ENCODE measurements at places on chromosomes 12 and 14. TPM values are rescaled to one million over a fixed set of nuclear protein-coding genes. Genes with fewer than 3 reads are reported as not detected.

PIANP gene
- total RNA-seq: 0.08 TPM

DNA sequence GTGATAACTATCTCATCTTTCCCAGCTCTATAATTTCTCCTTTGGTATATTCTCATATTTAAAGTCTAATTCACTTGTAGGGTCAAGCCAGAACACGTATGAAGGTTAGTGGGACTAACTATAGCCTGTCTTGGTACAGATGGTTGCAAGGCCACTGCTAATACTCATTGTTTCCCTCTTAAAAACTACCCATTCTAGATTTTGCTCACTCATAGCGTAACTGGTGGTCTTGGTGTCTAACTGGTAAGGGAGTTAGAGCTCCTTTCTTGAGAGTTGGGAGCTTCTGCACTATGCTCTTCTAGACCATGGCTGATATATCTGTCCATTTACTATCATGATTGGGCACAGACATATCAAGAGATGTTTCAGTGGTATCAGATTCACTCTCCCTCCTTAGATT, 8.8 kb downstream of the MGP start:
- no peak for DNase-seq

GRCh38 chr12:20505056-20505455, 136.7 kb downstream of the PDE3A start:
- no peak for DNase-seq

DNA sequence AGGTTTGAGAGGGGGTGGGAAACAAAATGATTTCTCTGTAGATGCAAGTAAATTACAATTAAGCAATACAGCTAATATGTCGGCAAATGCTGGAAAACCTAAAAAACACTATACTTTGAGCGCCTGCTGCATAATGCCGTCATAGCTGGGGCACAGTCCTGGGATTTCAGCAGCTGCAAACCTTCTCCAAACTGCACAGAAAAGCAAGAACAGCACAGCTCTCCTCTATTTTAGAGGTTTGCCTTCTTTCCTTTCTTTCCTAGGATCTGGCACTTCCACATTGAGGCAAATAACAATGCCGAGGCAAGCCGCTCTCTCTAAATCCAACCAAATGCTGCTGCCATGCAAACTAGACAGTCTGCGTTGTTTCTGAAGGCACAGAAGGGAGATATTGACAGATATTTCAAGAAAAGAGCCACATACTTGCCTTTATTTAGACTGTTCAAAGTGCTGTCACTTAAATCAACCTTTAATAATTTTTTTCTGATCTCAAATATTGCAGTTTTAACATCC, 287.1 kb upstream of the G2E3 start:
- DNase-seq: no peak

GRCh38 chr12:75350413-75350812, 15.9 kb downstream of the GLIPR1L1 start:
- no peak for DNase-seq

DNA sequence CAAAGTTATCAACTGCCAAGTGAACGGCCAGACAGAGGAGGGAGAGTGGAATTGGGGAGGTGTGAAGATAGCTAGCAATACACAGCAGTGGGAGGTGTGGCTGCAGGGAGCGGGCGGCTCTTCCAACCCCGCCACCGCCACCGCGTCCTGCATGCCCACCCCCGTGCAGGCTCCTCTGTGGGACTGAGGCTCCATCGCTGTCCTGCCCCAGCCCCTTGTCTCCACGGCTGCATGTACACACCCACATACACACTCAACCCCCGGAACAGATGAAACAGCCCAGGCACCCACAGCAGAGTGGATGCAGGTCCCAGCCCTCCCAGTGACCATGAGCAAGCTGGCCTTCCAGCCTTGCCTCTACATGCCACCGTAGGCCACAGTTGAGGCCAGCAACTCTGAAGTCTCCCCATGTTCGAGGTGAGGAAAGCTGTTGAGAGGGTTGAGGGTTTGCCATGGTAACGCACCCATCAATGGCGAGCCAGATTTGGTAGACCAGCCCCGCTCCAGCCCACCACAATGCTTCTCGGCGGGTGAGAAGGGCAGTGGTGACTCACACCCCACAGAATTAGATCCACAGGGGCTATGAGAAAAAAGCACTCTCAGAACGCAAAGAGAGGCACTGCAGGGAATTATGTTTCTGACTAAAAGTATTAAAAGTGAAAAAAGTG, 39.3 kb downstream of the PITPNM2 start:
- no peak for DNase-seq

AICDA gene
- total RNA-seq: not detected

- DNase-seq: no peak
Observed at GRCh38 chr12:98595243-98595988, 1.9 kb downstream of the SLC25A3 start.

- DNase-seq: no peak
Observed at GRCh38 chr12:71587012-71587411, 76.6 kb downstream of the ZFC3H1 start.

PLEKHG7 gene
- total RNA-seq: not detected

- no peak for DNase-seq
Observed at GRCh38 chr14:93643127-93643526, 145.2 kb downstream of the PRIMA1 start.

DNA sequence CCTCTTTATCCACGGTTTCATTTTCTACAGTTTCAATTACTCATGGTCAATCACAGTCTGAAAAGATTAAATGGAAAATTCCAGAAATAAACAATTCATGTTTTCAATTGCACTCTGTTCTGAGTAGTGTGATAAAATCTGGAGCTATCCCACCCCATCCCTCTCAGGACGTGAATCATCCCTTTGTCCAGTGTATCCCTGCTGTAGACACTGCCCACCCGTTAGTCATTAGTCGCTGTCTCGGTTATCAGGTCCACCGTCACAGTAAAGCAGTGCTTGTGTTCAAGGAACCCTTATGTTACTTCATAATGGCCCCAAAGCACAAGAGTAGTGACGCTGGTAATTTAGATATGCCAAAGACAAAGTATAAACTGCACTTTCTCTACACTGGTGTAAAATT, 141.0 kb upstream of the LMNTD1 start:
- no peak for DNase-seq

AKAP6 gene
- total RNA-seq: 0.21 TPM

DNA sequence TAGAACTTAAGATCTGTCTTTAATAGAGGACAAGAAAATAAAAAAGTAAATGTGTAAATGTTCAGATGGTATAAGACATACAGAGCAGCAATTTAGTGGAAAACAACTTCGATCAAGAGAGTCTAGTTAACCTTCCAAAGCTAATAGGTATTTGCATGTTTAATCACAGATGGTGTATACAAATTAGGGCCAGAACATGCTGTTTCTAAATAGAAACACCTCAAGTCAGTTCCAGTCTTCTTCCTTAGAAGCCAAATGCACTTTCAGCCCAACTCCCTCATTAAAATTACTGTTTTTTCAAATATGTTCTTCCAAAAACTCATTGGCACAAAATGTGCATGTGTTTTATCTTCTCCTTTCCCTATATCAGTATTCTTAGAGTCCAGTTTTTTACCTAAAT, 604.4 kb downstream of the SLC6A15 start:
- DNase-seq: no peak

DNA sequence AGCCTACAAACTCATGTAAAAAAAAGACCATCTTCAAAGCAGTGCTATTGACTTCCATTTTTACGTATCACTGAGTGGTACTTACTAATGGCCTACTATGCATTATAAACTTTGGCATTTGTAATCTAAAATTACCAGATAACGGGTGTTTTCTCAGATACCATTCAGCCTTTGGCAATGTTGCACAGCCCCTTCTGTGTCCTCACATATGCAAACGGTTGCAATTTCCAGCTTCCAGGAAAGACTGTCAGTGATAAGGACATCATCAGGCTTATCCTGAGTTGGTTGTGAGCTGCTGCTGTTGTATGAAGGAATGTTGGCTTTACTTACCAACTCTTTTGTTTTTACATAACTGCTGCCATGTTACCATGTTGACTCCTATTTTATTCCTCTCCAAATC, 1.6 kb upstream of the SLC6A13 start:
- DNase-seq: no peak

DNA sequence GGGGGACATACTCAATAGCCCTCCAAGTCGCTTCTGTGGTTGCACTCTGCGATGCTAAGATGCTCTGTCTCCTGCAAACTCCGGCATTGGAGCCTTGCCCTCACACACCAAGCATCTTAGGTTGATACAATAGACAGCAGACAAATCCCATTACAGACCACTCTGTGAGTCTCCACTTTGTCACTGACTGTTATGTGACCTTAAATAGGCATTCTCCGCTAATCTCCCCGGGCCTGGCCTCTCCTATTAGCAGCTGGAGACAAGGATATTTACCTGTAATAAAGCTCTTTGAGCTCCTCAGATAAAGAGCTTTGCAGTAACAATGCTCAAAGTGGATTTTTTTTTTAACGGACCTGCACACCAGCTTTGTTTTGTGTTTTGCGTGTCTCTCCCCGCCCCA, 479.7 kb upstream of the TBX3 start:
- no peak for DNase-seq
